PC-9 (cell line): ENCODE measurements at places on chromosomes 1 and 21.
A peak's percentile ranks its signal among the peaks of the same experiment; 100 is the strongest.

DNA sequence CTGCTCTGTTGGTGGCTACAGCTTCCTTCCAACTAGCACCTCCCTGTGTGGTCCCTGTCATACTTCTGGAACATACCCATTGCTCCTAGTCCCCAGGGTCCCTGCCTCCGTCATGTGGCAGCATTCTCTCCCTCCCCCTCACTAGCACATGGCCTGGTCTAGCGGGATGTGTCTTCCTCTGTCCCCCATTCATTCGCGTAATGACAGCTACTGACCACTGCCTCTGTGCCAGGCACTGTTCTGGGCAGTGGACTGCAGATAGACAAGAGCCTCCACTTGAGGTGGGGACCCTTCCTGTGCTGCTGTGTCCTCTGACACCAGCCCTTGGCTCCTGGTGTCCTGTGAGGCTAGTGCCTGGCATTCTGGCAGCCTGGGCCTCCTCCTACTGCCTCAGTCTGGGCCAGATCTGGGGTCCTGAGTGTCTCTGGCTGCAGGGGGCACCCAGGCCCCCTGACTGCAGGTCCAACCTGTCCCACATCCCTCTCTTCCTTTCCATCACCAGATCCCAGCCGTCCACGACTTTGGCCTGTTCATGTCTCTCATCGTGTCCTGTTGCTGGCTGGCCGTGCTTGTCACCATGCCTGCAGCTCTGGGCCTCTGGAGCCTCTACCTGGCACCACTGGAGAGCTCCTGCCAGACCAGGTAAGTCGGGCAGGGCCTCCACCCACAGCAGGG is 38.1 kb downstream of the DISP3 start:
- no peak for DNase-seq

DNA sequence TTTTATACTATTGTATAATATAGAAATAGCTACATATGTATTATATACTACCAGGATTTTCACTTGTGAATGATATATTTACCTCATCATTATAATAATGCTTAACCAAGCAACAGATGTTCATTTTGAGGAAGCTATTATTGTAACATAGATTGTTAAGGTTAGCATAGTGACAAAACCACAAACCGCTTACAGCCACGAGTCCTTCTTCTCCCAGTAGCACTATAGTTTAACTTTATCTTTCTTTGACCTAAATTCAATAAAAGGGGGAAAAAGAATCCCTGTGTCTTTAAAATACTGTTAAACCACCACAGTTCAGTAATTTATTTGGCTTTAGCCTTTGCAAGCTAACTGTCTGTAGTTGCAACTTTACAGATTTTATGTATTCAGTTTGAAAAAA is 1039.4 kb upstream of the B3GALT2 start:
- no peak for DNase-seq

- peak; percentile 77 for DNase-seq
Measured at GRCh38 chr1:184030433-184031091, 7.0 kb downstream of the COLGALT2 start.

- no peak for DNase-seq
Measured at GRCh38 chr1:91827459-91828321, 58.3 kb downstream of the TGFBR3 start.

DNA sequence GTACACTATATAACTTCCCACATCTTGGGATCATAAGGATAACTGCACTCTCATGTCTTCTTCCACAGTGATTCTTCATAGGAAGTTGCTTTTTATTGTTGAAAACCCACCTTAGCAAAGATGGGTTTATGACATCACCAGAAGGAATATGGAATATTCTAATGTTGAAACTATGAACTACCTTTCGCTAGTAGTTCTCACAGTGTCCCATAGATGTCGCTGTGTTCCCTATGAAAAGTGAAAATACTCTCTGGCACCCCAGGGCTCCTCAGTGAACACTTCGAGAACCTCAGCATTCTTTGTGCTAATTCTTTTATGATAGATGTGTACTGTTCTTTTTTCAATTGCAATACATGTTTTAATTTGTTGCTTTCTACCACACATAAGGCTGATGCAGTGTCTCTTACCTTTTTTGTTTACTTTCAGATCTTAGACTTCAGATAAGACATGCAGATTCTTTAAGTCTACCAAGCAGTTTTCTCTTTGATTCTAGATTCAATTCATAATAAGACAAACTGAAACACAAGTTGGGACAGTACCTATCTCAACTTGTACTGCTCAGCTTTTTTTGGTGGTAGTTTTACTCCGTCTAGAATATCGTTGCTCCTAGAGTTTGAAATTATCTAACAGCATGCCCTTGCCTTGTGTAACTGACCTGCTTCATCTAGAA is 90.8 kb downstream of the GTF2B start:
- no peak for DNase-seq

GRCh38 chr1:220787069-220787619 is 431 bp downstream of the MTARC1 start:
- DNase-seq = peak; percentile 80

DNA sequence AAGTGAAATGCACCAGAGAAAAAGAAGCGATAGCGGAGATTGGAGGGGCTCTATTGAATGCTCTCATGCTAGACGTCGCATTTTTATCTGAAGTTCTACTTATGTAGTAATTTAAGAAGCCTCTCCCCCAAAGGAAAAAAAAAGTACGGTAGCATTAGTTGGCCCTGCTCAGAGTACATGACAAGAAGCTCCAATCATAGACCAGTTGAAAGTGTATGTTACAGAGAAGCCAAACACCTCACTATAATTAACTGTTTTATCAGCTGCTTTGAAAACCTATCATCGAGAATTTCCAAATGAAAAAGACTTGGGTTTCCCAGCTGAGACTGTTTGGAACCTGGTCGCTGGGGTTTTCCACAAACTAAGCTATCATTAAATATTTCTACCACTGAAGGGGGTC is 19.6 kb upstream of the OVAAL start:
- DNase-seq = no peak

DNA sequence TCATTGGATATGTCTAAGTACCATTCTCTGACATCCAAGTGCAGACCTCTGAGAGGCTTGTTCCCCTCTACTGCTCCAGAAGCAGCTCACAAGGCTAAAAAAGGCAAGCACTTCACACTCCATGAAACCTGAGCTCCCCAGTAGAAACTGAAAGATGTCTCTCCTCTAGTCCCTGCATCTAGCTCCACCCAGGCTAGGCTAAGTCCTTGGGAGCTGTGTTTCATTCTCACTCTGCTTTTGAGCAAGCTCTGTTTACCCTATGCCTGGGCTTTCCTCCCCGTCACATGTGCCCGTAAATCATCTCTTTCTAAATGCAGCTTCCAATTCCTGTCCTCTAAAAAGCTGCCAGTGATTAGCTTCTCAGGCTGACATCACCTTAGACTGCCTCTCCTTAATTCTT is 39.0 kb downstream of the LRRC71 start:
- DNase-seq = peak; percentile 78

GRCh38 chr1:201561601-201562000 is 22.7 kb downstream of the NAV1 start:
- no peak for DNase-seq

DNA sequence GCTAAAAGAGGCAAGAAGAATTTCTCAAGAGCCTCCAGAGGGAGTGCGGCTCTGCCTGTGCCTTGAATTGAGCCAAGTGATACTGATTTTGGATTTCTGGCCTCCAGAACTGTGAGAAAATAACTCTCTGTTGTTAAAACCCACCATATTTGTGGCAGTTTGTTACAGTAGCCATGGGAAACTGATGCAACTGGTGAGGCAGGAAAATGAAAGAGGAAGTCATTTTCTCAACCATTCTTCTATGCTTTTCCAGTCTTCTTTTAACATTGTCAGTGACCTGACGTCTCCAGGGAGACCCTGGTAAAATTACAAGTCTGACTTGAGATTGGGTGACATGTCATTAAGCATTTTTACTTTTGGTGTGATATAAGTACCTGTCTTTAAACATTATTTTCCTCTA is 5.8 kb downstream of the OR6P1 start:
- no peak for DNase-seq

DNA sequence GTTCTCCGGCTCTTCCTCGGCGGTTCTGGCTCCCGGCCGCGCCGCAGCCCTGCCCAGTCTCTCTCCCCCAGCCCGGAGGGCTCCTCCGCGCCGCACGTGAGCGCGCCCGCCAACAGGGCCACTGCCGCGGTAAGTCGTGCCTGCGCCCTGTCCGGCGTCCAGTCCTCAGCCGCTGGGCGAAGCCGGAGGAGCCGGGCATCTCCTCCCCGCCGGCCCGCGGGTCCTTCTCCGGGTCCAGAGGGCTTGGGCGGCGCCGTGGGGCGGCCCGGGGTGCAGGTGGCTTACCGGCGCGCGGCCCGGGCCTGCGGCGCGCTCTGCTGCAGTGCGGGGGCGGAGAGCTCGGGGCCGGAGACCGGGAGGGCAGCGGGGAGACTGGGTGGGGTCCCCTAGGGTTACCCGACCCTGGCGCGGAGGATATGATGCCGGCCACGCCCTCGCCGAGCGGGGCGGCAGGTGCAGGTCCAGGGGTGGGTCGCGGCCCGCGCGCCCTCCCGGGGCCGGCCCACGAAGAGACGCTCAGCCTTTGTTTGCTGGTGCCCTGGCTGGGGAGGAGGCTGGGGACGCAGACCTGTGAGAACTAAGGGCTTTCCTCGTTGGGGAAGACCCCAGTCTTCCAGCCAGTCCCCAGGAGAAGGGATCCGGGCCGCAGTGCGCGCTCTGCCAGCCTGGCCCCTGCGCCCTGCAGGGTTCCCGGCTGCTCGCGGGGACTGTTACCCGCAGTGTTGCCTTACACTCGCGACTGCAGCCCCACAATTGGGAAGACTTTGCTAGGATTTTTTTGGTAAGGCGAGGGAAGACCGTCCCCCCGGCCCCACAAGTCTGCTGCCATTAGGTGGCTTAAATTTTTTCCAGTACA is at the start of gene DOP1B:
Gene DOP1B (plus strand): TSS at position 10 of the 856 bp plus-strand sequence. CDS start 7,910 bp downstream, outside the sequence.
- DNase-seq = no peak

GRCh38 chr21:32994305-32994704 is 31.4 kb upstream of the OLIG2 start:
- DNase-seq = no peak

DNA sequence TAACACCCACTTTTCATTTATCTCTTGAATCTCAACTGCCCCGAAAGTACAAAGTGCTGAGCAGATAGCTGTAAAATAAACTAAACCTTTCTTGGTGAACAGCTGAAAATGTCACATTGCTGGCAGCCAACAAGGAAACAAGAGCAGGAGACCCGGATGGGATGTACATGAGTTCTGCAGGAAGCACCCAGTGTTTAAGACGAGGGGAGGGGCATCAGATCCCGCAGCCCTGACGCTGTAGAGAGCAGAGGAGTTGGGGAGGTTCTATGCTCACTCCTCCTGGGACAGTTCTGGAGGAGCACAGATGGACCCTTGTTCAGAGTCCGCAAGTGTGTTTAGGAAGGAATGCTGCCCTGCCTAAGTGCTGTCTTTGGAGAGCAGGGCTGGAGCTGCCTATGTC is 32.0 kb upstream of the EPHA8 start:
- no peak for DNase-seq

- DNase-seq = no peak
Measured at GRCh38 chr1:168303716-168304540, 23.3 kb downstream of the TBX19 start.

DNA sequence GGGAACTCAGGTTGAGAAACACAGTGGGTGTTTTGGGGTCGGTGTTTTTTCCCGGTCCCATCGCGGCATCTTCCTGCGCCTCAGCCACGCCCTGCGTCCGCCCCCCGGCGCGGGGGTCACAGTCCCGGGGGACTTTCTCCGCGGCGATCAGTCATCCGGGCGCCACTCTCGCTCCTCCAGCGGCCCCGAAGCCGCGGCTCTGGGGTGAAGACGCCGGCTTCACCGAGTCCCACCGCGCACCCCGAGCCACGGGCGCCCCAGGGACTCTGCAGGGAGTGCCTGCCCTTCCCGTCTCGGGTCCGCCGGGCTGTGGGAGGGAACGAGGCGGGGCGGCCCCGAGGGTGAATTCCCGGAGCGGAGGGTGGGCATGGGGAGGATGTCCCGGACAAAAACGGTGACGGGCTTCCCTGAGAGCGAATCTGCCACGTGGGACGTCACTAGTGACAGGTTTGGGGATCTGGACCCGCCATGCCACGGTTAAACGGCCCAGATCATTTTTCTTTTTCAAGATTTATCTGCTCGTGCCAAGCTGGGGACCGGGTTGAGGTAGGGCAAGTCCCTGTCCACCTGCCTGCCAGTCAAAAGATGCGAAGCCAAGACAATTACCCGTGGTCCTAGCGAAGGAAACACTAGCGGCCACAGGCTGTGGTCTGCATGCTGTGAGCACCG is 717 bp upstream of the BATF3 start:
- DNase-seq = no peak

GRCh38 chr1:245603311-245603865 is 448.6 kb downstream of the KIF26B start:
- no peak for DNase-seq

DNA sequence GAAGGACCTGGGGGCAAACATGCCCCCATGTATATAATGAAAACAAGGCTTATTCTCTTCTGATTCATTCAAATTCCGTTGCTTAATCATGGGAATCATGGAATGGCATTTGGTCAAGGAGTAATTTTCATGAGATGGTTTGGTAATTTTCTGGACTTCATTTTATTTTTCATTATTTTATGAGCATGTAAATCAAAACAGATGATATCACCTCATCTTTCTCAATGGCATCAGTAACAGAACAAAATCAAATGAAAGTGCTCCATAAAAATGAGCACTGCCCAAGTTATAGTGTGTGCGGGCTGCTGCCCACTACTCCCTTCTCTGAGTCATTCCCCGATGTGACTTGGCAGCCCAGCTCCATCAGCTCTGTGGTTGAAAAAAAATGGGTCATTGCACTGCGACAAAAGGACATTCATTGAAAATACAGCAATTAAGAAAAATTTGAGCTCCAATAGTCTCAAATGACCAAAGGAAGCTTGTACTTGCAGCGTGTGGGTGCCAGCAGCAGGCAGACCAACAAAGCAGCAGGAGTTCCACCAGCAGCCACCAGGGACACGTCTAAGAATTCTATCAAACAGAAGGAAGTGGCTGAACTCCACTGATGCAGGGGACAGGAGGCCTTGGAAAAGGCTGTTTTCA is 84.3 kb upstream of the VAV3 start:
- no peak for DNase-seq

DNA sequence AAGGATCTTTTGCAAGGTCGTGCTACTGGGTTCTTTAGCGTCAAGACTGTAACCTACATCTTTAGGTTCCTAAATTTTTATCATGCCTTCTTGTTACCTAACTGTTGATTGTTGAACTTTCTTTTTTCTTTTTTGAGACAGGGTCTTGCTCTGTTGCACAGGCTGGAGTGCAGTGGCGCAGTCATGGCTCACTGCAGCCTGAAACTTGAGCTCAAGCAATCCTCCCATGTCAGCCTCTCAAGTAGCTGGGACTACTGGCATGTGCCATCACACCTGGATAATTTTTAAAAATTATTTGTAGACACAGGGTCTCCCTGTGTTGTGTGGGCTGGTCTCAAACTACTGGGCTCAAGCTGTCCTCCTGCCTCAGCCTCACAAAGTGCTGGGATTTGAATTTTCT is 52.9 kb downstream of the NFIA start:
- DNase-seq = no peak

- DNase-seq = no peak
Measured at GRCh38 chr1:3038113-3038551, 16.9 kb downstream of the ACTRT2 start.
